ENCODE measurements at places on chromosomes 2 and 18.

GRCh38 chr2:165938237-165938636, 15.3 kb downstream of the TTC21B start:
- no peak for DNase-seq

- no peak for DNase-seq
Observed at GRCh38 chr18:61335684-61336555, 2.7 kb downstream of the CDH20 start.

DNA sequence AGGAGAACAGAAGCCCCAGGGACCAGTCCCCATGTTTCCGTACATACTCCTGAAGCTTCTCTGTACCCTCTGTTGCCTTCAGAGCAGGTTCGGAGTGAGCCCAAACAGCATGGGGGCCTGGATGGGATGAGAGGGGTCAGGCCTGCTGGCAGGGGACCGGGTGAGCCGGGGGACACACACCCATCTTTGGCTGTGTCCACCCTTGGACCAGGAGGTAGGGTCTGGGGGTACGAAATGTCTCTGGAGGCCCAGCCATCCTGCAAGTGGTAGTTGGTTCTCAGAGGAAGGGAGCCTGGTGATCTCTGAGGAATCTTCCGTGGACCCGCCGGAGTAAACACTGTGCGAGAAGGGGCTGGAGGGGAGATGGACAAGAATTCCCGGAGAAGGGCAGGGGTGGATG, 15.3 kb downstream of the FBLN7 start:
- DNase-seq = no peak

DNA sequence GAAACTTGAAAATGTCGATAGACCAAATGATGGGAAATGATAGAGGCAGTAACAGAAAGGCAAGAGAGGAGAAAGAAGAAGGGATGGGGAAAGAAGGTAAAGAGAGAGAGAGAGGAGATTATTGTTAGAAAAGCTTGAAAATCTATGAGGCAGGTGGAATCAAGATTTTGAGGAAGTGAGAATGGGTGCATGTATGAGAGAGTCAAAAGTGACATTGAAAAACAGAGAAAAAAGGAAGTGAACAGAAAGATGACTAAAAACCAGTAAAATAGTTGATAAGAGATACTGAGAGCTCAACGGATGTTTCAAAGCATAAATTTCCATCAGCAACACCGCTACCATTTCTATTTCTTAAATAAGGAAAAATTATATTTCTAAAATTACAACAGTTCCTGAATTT, 327.4 kb upstream of the CWC22 start:
- DNase-seq = no peak

- DNase-seq = no peak
Observed at GRCh38 chr2:40480073-40480472, 28.2 kb upstream of the SLC8A1 start.

DNA sequence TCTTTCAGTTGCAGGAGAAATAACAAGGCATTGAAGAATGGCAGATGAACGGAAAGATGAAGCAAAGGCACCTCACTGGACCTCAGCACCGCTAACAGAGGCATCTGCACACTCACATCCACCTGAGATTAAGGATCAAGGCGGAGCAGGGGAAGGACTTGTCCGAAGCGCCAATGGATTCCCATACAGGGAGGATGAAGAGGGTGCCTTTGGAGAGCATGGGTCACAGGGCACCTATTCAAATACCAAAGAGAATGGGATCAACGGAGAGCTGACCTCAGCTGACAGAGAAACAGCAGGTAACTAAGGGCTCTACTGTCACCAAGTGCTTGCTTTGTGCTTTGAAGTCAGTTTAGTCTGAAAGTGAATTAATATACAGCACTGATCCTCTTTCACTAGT, 118.5 kb upstream of the UNC80 start:
- DNase-seq = no peak

GRCh38 chr2:220552790-220553535, 925.5 kb downstream of the SLC4A3 start:
- DNase-seq = no peak

DNA sequence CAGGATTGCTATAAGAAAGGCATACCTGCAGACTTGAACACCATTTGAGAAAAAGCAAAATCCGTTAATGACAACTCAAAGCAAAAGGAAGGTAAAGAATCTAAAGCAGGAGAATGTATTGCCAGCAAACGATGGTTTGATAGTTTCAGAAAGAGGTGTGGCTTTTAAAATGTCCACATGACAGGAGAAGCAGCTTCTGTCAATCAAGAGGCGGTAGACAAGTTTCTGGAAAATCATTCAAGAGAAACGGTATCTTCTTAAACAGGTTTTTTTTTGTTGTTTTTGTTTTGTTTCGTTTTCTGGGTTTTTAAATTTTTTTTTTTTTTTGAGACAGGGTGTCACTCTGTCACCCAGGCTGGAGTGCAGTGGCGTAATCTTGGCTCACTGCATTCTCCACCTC, 13.8 kb downstream of the CLEC4F start:
- DNase-seq = no peak

GRCh38 chr2:202376460-202377206, 506 bp downstream of the BMPR2 start:
- DNase-seq = peak; percentile 14

GRCh38 chr2:12556762-12557161, 160.0 kb upstream of the TRIB2 start:
- peak; percentile 20 for DNase-seq

DNA sequence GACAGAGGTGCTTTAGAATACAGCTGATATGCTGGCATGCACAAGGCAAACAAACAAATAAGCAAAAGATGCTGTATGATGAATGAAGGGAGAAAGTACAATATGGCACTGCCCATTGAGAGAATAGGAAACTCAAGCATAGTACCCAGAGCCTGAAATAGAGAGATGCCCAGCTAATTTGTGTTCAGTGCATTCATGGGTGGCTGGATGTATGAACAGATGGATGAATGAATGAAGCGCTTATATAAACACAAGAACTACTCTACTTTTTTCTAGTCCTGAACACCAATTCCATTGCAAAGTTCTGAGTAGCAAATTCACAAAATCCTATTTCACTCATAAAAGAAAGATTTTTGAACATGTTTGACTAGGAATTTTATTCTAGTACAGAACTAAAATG, 756.3 kb downstream of the SATB2 start:
- DNase-seq = no peak

GRCh38 chr2:55482186-55482884, 37.2 kb upstream of the CFAP36 start:
- DNase-seq = no peak

DNA sequence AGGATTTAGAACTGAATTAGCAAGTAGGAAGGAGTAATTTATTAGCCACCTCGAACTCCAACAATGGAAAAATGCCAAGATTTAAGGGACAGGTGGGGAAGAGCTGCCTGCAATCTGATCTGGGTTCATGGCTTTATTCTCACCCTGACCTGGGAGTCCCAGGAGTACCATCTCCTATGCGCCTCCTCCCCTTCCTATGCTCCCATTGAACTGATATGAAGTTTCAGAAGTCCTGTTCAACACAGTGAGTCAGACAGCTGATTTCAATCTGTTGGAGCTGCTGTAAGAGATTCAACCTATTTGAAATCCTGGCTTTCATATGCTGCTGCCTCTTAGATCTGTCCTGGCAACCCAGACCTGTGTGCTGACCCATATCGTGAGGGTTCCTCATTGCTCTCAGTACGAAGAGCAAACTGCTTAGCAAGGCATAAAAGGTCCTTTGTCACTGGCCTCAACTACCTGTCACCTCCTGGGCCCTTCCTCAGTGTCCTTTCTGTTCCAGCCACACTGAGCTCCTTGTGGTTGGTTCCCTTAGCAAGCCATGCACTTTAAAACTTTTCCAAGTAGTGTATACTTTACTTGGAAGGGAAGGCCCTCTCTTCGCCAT, 15.9 kb upstream of the CD28 start:
- no peak for DNase-seq
